ENCODE measurements at places on chromosomes 7 and 10.

- DNase-seq: no peak
Observed at GRCh38 chr10:82150123-82150900, 275.3 kb downstream of the NRG3 start.

DNA sequence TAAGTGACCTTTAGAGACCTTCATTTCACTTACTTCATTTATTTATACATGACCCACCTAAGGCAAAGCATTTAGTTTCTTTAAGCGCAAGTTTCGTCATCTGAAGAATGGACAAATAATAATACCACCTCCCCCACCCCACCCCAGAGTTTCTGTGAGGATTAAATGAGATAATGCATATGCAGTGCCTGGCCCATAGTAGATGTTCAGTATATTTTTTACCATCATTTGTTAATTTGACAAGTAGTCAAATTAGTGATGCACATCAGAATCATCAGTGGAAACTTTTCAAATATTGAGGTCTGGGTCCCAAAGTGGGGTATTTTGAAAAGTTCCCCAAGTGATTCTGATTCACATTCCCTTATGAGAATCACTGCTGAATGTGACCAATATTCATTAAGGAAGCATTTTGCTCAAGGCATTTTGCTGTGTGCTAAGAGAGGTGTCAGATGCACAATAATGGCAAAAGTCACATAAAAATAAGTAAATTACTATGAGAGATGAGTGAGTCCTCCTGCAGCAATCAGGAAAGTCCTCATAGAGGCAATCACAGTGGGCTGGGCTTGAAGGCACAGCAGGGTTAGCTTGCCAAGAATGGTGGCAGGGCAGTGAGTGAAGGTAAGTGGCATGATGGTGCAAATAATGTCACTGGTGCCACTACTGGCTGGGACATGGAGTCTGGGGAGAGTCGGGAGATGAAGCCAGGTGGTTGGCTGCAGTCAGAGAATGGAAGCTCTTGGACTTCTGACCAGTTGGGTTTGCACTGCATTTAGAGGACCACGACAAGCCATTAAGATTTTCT, 244.1 kb downstream of the PTEN start:
- DNase-seq: no peak

GRCh38 chr7:149771720-149772240, 1.6 kb downstream of the ZNF467 start:
- DNase-seq: peak; percentile 89

DNA sequence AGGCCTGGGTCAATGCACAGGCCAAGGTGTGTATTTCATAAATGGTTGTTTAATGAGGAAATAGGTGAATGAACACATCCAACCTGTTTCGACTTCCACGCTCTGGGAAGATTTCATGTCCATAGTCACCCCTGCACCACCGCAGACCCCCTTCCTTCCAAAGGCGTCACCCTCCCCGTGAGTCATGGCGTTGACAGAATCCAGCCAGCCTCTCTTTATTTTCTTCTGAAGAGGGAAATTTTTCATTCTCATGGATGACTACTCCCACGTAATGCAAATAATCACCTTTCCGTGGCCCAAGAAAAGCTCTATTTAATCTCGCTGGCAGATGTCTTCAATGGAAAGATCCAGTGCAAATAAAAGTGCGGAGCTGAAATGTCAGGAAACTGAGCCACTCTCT, 75.3 kb upstream of the FOXK1 start:
- no peak for DNase-seq

DNA sequence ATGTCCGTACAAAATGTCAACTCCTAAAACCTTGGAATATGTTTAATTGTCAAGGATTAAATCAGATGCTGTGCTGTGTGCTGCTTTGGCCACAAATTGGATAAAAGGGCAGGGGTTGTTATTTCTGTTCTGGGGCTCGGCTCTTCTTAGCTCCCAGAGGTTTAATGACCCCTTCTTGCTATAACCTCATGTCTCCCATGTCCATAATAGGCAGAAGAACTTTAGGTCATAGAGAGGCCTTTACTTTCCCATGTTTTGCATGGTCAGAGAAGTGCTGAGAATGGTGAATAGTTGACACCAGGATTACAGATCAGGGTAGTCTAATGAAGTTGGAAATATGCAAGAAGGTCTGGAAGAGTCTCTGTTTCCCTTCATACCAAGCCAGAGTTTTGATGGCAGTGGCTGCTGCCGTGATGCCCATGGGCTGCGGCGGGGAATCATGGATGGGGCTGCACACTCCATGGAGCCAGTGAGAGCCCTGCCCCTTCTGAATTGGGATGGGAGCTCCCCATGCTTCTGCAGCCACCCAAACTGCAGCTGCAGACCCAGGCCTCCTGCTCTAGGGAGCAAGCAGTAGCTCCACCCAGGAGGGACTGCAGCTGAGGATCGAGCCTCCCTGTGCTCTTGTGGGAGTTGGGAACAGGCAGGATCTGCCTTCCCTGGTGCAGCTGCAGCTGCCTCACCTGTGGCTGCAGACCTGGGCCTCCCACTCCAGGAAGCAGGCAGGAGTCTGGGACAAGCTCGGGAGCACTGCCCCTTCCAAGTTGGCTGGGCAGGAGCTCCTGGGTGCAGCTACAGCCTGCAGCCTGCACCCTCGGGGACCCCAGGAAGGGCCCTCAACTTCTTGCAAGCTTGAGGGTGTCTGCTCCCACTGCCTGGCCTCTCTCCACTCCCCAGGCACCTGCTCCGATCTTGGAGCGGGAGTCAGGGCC, 23.1 kb upstream of the STEAP4 start:
- no peak for DNase-seq

DNA sequence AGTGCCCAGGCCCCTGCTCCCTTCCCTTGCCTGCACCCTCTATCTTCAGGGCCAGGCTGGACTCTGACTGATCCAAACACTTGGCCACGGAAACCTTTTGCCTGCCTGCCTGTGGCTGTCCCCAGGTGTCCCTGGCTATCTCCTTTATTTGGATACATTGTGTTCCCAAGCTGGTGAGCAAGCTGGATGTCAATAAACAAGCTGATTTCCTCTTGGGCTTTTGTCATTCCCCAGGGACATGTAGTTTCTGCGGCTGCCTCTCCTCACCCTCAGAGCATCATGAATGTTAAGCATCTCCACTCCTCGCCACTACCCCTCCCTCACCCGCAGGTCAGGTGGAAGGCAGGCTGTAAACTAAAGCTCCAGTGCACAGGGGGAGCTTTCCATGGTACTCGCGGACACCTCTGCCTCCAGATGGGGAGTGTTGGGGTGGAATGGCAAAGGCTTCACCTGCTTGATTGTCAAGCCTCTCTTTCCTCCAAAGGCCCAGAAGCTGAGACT, 6.9 kb downstream of the GHRHR start:
- DNase-seq: no peak

GRCh38 chr7:128790315-128791041, 1.3 kb upstream of the CCDC136 start:
- no peak for DNase-seq

GRCh38 chr10:50636618-50637579, 13.1 kb upstream of the SGMS1 start:
- DNase-seq: no peak

DNA sequence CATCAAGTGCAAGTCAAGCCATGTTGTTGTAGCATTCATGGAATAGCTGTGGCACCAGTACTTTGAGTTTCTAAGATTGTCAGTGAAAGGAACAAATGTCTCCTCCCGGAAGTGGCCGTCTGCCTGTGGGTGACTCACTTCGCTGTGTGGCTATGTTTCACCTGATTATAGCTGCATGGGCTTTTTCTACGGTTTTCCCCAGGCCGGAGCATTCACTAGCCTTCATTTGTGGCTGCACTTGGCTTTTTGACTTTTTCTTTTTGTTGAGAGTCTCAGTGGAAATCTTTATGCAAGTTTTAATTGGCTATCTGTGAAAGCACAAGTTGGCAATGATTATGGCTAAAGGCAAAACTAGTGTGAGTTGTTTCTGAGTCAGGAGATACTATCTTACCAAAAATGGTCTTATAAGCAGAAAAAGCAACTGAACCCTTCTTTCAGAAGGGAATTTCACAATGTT, 35.0 kb downstream of the SRI start:
- DNase-seq: no peak

Measured in CD4-positive, alpha-beta T cell treated with Interleukin-4 for 1 hour (primary cell).